RPMI7951 (cell line): ENCODE measurements at places on chromosomes 3 and 15. TPM values are rescaled to one million over a fixed set of nuclear protein-coding genes. Genes with fewer than 3 reads are reported as not detected.

DNA sequence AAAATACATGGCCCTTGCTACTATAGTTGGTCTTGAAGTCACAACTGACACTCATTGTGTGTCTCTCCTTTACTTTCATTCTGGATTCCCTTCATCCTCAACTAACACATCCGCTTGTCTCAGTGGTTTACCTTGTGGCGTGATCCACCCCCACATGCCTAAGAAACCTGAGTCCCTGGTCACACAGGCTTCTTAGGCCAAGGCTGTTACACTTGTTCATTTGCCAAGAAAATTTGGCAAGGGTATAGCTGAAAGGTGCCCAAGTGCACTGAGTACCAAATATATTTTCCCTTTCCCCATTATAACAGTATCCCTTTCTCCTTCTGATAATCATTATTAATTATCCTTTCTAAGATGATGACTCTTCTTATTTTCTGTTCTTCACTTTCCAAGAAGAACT lies 207.6 kb upstream of the STAC start:
- no peak for DNase-seq

GRCh38 chr15:69475769-69476358 lies 23.2 kb downstream of the RPLP1 start:
- peak; percentile 77 for DNase-seq

ARGFX gene
- not detected in 2 replicates for total RNA-seq

SYNM gene
- total RNA-seq: 6.6 and 7.3 TPM in 2 replicates

SLC28A2 gene
- not detected in 2 replicates for total RNA-seq

SHC4 gene
- 1.2 and 1.9 TPM in 2 replicates for total RNA-seq
